ENCODE measurements at places on chromosomes 4 and X.

GRCh38 chr4:64360664-64361398 lies 48.4 kb downstream of the TECRL start:
- H3K36me3 ChIP-seq = no peaks in the 10 kb centered on the region
- H3K27me3 ChIP-seq = no peaks in the 10 kb centered on the region
- no peak overlapping the region for H3K27ac ChIP-seq
- no peak for DNase-seq

GRCh38 chrX:46715530-46715929 lies 43.4 kb downstream of the SLC9A7 start:
- DNase-seq = no peak
- no peaks in the 10 kb centered on the region for H3K4me1 ChIP-seq
- H3K27me3 ChIP-seq = no peaks in the 10 kb centered on the region
- H3K4me3 ChIP-seq = no peak overlapping the region
- no peak overlapping the region for H3K27ac ChIP-seq
- H3K36me3 ChIP-seq = no peaks in the 10 kb centered on the region

DNA sequence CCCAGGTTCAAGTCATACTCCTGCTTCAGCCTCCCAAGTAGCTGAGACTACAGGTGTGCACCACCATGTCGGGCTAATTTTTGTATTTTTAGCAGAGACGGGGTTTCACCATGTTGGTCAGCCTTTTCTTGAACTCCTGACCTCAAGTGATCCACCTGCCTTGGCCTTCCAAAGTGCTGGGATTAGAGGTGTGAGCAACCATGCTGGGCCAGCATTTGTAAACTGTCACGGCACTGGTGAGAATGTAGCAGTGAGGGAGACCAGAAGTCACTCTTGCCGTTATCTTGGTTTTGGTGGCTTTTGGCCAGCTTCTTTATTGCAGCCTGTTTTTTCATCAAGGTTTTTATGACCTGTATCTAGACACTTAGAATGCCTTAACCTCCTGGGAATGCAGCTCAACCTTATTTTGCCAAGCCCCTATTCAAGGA lies 22.4 kb downstream of the PCDH18 start:
- H3K4me3 ChIP-seq = no peak overlapping the region
- no peaks in the 10 kb centered on the region for H3K27me3 ChIP-seq
- no peak for DNase-seq
- no peaks in the 10 kb centered on the region for H3K36me3 ChIP-seq
- H3K27ac ChIP-seq = no peak overlapping the region

DNA sequence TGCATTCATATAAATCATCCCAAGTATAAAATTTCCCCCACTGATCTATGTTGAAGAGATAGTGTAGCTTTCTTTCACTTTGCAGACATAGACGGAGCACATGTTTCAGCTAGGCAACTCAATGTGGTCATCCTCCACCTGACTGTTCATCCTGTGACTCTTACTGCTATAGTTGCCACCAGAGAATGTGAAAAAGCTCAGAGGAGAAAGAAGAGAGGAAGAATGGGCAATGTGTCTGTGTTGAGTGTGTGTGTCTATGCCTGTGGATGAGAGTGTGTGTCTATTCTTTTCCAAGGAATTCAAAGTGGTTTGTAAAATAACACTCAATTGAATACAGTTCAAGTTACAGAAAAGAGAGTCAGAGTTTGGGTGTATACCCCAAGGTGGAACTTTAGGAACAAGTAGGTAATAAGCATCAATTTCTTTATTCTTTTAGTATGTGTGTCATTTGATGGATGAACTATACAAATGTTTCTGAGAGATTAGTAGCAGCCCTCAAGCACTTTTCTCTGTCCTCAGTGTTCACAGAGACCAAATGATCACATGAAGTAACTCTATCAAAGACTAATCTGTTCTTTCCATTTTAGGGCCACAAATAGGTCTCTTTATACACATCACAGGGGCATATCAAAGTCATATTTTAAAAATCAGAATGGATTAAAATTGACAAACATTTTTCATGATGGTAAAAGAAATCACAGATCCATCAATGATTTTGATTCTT lies 2.3 kb downstream of the SNCA start:
- DNase-seq = no peak
- no peak overlapping the region for H3K27ac ChIP-seq
- peaks cover 3% of the 10 kb centered on the region for H3K4me1 ChIP-seq

GRCh38 chrX:139194571-139195280 lies 335.8 kb upstream of the F9 start:
- no peaks in the 10 kb centered on the region for H3K4me1 ChIP-seq
- no peak overlapping the region for H3K27ac ChIP-seq
- DNase-seq = no peak
- peaks cover 38% of the 10 kb centered on the region for H3K27me3 ChIP-seq
- no peaks in the 10 kb centered on the region for H3K36me3 ChIP-seq

DNA sequence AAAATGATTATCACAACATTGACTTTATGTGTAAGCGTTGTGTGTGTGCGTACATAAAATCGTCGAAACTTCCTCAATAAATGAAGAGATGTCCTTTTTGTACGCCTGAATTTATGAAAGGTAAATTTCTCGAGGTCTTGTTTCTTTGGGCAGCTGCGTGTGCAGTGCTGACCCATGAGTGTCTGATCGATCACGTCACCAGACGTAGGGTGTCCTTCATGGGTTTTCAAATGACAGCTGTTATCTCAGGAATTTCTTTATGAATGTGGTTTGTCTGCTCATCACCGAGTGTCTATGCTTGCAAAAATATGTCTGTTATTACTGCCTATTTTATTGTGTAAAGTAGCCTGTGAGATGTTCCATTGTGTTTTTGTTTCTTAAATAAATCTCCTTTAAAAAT lies 67.7 kb upstream of the GPR78 start:
- no peaks in the 10 kb centered on the region for H3K36me3 ChIP-seq
- H3K27ac ChIP-seq = no peak overlapping the region
- H3K4me1 ChIP-seq = no peaks in the 10 kb centered on the region
- DNase-seq = no peak
- H3K4me3 ChIP-seq = no peak overlapping the region
- no peaks in the 10 kb centered on the region for H3K27me3 ChIP-seq
